Fibroblast of pulmonary artery (primary cell): ENCODE measurements at places on chromosomes 2 and 18.

DNA sequence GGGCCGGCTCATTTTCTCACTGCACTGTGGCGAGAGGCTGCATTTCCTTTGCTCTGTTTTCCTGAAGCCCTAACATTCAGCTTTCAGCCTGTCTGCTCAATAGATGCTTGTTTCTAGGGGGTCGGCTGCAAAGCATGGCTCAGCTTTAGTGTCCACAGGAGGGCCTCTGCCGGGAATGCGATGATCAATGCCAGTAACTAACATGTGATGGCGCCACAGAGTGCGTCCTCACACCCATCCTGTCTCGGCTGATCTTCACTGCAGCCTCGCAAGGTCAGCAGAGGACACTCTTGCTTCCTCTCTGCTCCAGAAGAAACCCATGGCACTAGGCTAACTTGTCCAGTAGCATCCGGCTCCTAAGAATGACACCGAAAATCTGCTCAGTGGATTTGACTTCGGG lies 156.4 kb upstream of the PXDN start:
- no peak for DNase-seq

GRCh38 chr2:126661702-126662500 lies 5.9 kb downstream of the GYPC start:
- DNase-seq: no peak

DNA sequence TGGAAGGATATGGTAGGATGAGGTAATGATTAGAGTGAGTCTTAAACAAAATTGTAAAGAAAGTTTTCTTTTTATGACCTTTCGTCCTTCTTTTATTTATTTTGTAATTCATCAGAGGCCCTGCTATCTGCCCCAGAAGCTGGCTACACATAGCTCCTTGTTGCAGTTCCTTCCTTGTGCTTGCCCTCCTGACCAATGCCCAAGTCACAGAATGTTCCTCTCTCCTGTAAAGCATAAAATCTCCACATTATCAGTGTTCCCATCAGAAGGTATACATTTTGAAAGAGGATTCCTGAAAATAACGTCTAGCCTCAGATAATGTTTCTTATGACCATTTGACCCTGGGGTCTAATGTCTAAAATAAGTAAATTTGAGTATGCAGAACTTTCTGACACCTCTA lies 78.3 kb downstream of the RND3 start:
- no peak for DNase-seq

- no peak for DNase-seq
Measured at GRCh38 chr2:48968011-48968410, 186.3 kb downstream of the FSHR start.

DNA sequence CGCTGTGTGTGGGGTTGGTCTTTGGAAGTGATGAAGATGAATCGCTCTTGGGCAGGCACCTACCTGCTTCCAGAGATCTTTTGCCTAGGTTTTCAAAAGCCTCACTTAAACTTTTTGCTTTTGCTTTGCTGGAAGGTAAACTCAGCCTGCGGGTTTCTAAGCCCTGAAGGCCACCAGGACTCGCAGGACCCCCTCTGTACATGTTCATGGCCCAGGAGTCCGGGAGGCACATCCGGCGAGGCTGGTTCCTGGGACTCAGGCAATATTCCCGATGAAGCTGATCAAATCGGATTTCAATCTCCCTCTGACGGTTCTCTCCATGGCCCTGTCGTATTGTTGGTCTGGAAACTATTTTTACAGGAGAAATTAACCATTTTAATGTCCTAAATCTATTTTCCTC lies 13.2 kb downstream of the HJURP start:
- no peak for DNase-seq

DNA sequence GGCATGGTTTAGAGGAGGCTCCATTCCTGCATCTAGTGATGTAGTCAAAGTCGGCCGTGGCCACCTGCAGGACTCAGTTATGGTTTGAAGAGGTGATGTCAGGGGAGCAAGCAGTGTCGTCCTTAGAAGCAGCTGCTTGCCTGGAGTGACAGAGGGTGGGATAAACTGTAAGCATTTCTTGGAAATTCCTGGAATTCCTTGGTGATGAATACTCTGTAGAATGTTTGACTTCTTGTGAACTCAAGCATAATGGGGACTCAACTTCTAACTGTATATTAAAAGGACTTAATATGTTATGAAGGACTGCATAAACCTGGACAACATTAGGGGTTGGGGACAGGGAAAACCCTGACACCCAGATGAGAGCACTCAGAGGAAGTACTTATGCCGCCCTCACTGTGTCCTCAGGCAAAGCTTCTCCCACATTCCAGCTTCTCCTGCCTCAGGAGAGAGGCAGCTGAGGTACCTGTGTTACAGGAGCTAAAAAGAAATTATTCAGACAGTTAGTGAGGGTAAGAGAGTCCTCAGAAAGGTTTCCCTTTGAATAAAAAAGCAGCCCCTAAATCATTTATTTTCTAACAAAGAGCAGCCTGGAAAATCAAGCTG lies 459.9 kb upstream of the CELF4 start:
- no peak for DNase-seq

DNA sequence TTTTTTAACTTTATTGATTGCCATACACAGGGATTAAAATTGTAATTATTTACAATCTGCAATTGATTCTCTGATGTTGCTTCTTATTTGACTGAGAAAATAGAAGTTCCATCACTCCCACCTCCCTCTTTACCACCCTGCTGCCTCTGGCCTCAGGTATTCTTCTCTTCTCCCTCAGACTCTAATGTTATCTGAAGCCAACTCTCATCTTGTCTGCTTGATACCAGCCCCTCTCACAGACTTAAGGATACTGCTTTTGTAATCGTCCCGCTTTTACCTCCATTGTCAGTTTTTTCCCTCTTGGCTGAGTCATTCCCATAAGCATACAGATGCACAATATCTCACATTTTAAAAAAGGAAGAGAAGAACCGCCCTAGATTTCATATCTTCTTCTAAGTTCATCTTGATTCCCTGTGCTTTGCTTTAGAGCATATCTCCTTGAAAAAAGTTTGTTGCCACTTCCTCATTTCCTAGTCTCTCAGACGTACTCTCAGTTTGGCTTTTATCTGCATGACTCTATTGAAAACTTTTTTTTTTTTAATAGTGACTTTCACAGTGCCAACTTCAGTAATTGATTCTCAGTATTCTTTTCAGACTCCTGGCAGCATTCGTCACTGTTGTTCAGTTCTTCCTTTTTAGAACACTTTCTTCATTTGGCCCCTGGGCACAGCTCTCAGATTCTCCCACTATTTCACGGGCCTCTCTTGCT lies 31.1 kb downstream of the SPAG16 start:
- no peak for DNase-seq

DNA sequence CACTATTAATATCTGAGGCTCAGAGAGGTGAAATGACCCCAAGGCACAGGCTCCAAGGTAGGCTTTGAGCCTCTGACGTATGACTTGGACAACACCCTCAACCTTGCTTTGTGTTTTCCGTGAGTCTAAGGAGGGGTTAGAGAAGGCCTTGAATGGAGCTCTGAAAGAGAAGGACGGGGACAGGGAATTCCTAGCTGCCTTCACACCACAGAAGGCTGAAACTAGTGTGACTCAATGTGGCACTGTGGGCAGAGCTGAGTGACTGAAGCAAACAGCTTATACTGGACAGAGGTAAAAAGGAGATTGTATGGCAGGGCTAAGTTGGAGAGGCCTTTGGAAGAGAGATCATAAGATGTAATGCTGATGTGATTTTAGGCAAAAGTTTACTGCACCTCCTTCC lies 3.5 kb upstream of the NCK2 start:
- DNase-seq: no peak

DNA sequence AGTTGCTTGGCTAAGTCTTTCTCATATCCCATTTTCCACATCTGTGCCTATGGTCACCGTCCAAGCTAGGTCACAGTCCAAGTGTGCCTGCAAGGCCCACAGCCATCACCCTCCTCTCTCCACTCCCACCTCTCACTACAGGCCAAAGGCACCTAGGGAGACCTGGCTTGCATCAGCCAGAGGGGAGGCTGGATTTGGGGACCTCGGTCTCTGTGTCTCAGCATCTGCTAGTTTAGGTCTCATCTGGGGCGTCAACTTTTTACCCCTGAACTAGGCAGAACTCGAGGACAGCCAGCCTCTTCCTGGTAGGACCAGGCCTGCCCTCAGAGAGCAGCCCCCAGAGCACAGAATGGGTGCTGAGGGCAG lies 217.1 kb downstream of the DYSF start:
- no peak for DNase-seq
